LoVo (cell line): ENCODE measurements at places on chromosomes 1 and 21.

DNA sequence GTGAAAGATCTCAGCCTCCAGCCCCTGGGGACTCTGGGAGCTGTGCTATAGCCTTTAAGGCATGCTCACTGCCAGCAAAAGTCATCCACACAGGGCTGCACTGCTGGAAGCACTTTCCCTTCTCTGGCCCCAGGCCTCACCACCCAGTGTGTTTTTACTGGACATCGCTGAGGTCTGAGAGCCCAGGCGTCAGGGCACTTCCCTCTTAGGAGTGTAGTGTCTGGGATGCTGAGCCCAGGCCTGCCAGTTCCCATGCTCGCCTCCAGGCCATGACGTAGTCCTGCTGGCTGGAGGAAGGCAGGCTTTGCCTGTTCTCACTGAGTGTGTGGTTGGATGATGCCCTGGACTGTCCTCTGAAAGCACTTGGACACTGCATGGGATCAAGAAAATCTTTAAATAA is 101.2 kb downstream of the GDAP2 start:
- DNase-seq = no peak

- no peak for DNase-seq
Observed at GRCh38 chr1:21318714-21319159, 28.5 kb upstream of the ECE1 start.

DNA sequence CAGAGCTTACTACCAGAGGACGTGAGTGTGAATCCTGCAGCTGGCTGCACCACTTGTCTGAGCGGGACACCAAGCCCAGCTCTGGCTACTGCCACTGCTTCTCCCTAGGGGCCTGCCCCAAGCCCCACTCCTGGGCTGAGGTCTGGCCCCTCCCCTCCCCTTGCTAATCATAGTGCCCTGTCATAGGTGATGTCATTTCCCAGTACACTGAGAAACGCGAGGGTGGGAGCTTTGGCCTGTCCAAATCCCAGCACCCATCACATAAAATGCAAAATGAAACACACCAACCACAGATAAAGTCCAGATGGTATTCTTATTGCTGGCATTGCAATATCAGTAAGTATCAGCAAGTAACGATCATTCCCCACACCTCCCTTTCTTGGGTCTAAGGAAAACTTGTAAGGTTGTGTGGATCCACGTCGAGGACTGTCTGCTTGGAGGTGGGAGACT is 77.7 kb downstream of the TOMM20 start:
- DNase-seq = no peak

GRCh38 chr1:10253755-10254154 is 43.4 kb downstream of the KIF1B start:
- DNase-seq = no peak

GRCh38 chr1:168755800-168756418 is 26.9 kb upstream of the DPT start:
- DNase-seq = no peak

- DNase-seq = no peak
Observed at GRCh38 chr1:32073299-32074229, 825 bp downstream of the TMEM39B start.

DNA sequence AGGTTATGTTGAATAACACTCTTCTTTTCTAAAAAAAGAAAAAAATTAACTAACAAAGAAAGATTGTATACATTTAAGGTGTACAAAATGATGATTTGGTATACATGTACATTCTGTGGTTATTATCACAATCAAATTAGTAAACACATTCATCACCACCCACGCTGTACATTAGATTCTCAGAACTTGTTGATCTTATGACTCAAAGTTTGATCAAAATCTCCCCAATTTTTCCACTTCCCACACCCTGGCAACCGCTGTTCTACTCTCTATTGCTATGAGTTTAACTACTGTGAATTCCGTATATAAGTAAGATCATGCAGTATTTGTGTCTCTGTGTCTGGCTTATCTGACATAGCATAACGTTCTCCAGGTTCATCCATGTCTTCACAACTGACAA is 469.5 kb upstream of the CHRM3 start:
- no peak for DNase-seq

- no peak for DNase-seq
Observed at GRCh38 chr1:30472526-30472925, 250.9 kb downstream of the MATN1 start.

GRCh38 chr1:186206048-186206570 is 168.9 kb downstream of the TPR start:
- DNase-seq = no peak
